ENCODE measurements at places on chromosomes 2 and 18.

GRCh38 chr2:119730671-119731177, 29.0 kb upstream of the PTPN4 start:
- no peak for DNase-seq

GRCh38 chr18:22524783-22525182, 107.1 kb upstream of the CTAGE1 start:
- no peak for DNase-seq

GRCh38 chr18:48866028-48866733, 84.6 kb downstream of the SMAD7 start:
- DNase-seq: no peak

- no peak for DNase-seq
These were observed 87.5 kb downstream of the TRIB2 start for GRCh38 chr2:12804091-12804856.

GRCh38 chr2:20061476-20061875, 10.0 kb upstream of the LAPTM4A start:
- DNase-seq: no peak

DNA sequence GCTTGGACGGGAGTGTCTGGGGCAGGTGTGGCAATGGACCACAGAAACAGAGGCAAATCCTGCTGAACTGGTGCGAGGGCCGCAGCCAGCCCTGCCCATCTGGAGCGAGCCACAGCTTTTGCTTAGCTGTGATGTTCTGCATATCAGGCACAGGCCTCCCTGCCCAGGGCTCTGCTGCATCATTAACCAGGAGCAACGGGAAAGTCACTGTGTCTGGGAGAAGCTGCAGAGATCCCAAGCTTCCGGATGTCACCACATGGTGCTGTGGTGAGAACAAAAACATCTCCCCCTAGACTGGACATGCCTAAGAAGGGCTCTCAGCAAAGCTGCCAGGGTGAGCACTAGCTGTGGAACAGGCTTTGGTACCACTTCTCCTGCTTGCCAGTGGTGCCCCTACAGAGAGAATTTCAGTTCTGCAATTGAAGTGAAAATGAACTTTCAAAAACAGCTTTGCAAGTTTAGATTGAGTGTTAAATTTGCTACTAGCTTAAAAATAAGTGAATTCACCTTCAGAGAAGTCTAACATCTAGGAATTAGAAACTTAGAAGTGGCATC, 172.9 kb upstream of the MYT1L start:
- DNase-seq: no peak

DNA sequence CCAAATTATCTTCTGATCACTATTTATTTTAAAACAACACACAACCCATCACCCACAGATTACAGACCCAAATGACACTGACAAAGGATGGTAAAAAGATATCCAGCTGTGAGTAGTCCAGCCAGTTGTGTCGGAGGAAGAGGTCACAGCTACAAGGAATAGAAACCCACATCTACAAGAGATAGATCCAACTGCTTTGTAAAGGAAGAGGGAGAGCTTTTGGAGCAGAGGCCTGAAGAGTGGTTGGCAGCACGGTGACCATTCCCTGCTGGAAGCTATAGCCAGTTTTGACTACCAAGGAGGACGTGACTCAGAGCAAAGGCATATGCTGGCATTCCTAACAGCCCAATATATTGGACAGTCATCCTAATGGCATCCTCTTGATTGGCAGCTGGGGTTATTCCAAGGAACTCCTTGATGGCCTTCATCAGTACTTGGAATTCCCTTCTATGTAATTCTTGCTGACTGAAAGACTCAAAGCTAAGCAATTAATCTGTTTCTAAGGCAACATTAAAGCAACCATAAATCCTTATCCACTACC, 17.1 kb downstream of the SLC8A1 start:
- peak; percentile 13 for DNase-seq

DNA sequence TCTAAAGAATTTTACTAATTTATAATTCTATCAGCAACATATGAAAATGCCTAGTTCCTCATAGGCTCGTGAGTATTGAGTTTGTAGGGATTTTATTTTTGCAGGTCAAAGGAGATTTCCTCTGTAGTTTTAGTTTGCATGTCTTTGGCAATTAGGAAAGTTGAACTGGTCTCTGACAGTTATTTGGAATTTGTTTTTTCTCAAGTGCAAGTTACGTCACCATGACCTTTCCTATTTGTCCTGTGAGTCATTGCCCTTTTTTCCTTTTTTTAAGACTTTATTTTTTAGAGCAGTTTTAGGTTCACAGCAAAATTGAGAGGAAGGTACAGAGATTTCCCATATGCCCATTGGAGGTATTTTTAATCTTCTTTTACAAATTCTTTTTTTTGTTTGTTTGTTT, 29.0 kb downstream of the RAMP1 start:
- no peak for DNase-seq

DNA sequence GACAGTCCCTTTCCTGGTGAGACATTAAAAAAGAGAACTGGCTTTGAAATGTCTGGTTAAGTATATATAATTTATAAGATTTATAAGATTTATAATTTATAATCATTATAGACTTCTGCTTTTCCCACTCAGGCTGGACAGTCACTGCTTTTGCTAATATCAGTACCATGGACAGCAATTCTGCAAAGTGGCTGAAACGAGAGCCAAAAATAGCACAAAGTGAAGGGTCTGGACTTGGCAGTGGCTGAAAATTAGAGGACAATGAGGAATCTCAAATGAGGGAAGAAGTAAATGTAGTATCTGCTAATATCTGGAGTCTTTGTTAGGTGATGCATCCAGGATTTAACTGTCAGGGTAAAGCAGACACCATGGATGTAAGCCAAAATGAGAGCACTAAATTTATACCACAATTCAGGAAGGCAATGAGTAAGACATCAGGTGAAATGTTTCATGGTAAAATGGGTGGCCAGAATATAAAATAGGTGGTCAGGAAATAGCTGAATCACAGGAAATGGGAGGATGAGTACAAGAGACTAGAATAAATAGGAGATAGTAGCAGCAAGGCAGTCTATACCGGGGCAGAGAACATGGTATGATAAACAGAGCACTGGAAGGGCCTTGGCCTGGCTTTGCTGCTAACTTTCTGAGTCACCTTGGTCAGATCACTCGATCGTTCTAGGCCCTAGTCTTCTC, 39.6 kb upstream of the BOD1L2 start:
- DNase-seq: no peak

DNA sequence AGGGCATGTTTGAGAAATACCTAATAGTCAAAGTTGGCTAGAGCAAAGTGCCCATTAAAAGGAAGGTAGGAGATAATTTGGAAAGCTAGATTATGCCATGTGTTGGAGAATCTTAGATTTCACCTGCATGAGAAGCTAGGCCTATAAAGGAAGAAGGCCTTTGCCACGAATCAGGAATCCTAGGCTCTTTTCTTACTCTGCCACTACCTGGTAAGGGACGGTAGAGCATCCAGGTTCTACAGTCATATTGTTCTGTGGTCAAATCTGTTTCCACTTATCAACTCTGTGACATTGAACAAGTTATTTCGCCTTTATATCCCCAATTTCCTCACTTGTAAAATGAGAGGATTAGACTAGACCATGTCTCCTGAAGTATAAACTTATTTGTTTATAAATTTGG, 3.6 kb upstream of the KCNJ3 start:
- no peak for DNase-seq

DNA sequence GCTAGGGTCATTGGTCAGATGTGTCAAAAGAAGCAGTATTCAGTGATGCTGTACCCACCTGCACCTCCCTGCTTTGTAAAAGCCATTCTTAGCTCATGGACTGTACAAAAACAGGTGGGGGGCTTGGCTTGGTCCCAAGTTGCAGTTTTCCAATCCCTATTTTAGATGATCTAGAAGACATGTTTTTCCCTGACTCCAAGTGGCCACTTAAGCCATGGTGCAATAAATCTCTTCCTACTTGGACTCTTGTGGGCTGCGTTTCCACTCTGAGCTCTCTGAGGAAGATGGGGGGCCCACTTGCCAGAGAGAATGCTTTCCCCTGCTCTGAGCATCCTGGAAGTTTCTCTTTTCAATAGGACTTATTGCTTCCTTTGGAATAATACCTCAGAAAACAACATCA, 57.0 kb upstream of the SPP2 start:
- no peak for DNase-seq

- no peak for DNase-seq
These were observed 126.8 kb downstream of the SLC8A1 start for GRCh38 chr2:40325116-40325515.

DNA sequence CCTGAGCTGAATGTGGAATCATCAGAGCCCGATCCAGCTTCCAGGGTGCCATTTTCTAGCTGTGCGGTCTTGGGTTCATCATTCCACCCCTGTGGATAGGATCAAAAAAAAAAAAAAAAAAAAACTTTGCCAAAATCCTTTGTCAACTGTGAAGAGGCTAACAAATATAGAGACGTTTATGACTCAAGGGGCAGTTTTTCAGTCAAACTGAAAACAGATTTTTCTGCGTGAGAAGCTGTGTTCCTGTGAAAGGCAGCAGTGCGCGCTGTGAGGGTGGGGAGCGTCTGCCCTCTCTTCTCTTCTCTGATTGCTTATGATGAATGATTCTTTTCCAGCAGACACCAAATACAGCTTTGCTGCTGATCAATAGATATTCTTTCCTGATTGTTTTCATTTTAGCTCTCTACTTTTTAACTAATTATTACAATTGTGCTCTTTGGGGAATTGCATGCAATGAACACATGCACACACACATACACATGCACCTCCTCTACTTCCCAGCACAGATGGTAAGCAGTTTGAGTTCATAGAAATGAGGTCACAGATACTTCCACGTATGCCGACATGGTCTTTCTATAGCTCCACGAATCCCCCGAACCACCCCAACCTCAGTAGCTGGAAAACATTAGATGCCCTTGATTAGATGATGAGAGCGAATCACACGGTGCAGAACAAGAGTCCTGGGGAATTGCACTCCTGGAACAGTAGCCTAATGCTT, 175.4 kb downstream of the NRP2 start:
- no peak for DNase-seq

- no peak for DNase-seq
These were observed 80.8 kb upstream of the COL5A2 start for GRCh38 chr2:189260361-189260814.

GRCh38 chr2:133438026-133438425, 130.2 kb downstream of the NCKAP5 start:
- DNase-seq: no peak

- DNase-seq: no peak
These were observed 69.2 kb downstream of the KCTD1 start for GRCh38 chr18:26479065-26479680.

GRCh38 chr2:60109744-60110143, 443.7 kb downstream of the BCL11A start:
- no peak for DNase-seq

- DNase-seq: no peak
These were observed 4.0 kb downstream of the PID1 start for GRCh38 chr2:229267080-229267479.

- DNase-seq: no peak
These were observed 120.4 kb downstream of the PDE11A start for GRCh38 chr2:177952151-177952550.

DNA sequence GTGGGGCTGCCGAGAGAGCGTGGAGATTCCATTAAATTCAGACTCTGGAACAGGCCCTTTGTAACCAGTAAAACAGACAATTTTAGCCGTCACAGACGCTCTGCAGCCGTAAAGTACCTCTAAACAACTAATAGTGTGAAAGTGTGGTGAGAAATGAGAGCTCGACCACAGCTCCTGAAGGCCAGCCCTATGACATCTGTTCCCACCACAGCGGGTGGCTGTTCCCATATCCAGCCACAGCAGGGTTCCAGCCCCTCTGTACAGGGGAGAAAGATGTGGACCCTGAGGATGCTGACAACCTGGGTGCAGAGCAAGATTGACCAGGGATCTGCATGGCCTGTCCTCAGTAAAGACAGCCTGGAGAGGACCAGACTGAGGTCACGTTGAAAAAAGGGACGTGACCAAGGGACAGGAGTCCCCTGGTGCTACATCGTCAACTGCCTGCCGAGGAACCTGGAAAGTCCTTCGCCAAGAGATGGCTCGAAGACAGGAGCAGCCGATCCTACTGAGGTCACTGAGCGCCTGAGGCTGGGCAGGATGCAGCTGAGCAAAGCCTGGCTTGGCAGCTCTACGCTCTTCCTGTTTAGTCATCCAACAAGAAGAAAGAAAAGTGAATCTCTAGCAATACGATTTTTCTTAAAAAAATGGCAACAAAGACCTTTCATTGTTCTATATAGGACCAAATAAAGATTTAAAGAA, 831.7 kb downstream of the RNF144A start:
- DNase-seq: no peak

DNA sequence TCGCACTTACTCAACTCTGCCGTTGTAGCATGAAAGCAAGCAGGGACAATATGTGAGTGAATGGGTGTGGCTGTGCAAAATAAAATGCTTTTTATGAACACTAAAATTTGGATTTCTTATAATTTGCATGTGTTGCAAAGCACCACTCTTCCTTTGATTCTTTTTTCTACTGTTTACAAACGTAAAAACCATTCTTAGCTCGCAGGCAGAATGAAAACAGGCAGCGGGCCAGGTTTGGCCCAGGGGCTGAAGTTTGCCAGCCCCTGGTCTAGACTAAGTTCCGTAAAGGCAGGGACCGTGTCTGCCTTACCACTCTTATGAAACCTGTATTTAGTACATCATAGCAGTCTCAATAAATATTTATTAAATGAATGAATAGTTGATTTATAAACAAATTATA, 83.7 kb upstream of the SPATS2L start:
- DNase-seq: no peak

DNA sequence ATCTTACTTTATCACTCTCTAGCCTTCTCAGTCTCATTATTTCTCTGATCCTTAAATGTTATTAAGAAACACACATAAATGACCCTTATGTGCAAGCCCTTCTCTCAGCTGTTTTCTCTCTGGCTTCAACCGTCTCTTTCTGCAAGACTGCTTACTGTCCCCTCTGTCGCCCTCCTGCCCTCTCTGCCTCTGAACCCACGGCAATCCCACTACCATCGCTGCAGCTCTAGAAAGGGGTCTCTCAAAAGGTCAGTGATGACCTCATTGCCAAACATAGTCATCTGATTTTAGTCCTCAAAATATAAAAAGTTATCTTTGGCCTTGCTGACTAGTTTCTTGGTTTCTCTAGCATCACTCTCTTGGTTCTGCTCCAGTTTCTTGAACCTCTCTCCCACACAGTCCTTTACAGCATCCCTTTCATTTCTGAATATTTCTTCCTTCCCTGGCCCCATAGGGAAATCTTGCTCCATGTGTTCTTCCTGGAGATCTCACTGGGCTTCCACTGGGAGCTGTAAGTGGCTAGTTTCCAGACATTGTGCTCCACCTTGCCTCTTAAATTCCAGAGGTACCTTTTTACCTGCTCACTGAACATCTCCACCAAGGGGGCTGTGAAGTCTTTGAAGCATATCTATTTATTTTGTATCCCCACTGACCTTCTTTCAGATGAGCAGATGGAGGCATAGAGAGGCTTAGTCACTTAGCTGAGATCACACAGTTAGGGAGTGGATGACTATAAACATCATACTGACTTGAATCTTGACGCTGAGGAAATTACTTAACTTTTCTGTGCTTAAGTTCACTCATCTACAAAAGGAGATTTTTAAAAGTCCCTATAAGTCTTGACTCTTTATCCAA, 96.2 kb downstream of the PDE1A start:
- DNase-seq: no peak

GRCh38 chr2:212421556-212422334, 116.9 kb downstream of the ERBB4 start:
- no peak for DNase-seq

- no peak for DNase-seq
These were observed 94.0 kb downstream of the MCFD2 start for GRCh38 chr2:46821600-46821999.

- no peak for DNase-seq
These were observed 17.6 kb upstream of the KIF1A start for GRCh38 chr2:240837621-240838020.

Measured in GOT3 (cell line).